ENCODE measurements at places on chromosomes 1 and 21.

DNA sequence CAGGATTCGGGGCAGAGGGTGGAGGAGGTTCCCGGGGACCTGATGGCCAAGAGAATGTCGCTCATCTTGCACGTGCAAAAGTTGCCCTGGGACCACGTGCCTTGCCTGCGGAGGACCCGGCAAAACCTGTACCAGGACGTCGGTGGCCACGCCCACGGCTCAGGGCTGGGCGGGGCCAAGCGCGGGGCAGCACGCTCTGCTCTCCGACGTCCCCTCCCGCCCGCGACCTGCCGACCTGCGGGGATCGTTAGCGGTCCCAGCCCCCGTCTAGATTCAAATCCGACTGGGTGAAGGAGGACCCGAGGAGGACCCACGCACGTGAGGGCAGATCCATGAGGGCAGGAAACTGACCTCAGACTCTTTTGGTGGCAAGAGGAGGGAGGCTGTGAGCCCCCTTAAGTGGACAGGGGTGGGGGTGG is at the start of gene C1orf167:
Gene C1orf167 (plus strand): TSS at position 206 of the 419 bp plus-strand sequence. CDS start 2,208 bp downstream, outside the sequence.
- no peak for DNase-seq

GRCh38 chr1:15439325-15439724 is 1.1 kb downstream of the CTRC start:
- DNase-seq, result no peak

DNA sequence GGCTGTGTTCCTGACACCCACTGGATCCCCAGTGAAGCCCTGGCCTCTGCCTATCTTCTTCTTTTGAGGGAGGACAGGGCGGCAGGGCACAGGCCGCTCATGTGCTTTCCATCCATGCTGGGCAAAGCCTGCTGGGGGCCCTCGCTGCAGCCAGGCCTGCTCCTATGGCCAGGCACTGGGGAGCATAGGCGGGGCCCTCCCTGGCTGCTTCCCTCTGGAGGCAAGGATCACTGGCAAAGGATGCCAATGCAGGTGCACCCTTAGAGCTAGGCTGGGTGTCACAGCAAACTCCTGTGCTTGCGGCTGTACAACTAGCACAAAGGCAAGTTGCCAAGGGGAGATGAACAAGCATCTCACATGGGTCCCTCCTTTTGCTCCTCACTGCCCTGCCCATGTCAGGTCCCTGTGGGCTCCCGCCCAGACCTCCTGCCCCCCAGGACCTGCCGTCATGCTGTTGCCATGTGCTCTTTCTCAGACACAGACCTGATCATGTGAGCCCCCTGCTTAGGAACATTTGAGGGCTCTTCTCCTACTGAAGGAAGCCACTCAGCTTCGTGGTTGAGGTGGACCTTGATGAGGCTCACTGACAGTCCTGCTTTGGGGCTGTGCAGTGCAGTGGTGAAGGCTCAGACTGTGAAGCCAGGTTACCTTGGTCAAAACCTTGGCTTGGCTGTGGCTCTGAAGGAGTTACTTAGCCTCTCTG is 393.6 kb downstream of the PTPRU start:
- no peak for DNase-seq

DNA sequence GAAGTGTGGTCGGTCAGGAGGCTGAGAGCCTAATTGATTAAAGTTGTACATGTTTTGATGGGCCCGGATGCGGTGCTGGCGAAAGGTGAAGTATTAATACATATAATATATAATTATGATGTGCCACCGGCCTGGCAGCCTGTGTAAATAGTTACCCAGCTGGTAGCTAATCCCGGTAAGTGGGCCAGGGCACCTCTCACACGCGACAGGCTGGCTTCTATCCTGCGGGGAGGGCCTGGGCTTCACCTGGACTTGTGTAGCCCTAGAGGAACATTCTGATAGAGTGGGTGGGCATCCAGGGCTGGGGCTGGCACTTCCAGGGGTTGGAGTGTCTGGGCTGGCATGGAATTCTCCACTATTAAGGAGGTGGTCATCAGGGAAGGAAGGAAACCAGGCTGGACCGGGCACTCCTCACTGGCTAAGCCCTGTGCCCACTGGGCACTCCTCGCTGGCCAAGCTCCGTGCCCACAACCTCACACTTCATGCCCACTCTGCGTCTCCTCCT is 48.3 kb downstream of the IGSF21 start:
- no peak for DNase-seq

DNA sequence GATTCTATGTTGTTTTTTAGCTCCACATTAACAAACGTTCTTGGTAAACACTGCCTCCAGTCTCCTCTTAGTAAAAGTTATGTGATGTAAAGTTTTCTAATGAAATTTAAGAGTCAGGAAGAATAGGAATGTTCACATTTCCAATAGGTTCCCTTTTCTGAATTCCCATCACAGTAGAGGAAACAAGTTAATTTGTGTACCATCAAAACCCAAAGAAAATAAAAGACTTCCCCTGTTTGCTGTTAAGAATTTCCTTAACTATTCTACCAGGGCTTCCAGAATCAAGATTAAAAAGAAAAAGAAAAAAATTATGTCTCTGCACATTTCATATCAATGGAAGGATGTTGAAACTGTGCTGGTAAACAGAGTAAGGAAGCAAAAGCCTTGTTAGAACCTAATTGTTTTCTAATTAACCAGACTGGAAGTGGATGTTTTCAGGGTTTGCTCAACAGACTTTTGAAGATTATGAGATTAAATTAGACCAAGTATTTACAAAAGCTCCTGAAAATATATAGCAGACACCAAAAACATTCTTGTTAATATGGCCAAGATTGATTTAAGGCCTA is 43.4 kb upstream of the PALMD start:
- no peak for DNase-seq

DNA sequence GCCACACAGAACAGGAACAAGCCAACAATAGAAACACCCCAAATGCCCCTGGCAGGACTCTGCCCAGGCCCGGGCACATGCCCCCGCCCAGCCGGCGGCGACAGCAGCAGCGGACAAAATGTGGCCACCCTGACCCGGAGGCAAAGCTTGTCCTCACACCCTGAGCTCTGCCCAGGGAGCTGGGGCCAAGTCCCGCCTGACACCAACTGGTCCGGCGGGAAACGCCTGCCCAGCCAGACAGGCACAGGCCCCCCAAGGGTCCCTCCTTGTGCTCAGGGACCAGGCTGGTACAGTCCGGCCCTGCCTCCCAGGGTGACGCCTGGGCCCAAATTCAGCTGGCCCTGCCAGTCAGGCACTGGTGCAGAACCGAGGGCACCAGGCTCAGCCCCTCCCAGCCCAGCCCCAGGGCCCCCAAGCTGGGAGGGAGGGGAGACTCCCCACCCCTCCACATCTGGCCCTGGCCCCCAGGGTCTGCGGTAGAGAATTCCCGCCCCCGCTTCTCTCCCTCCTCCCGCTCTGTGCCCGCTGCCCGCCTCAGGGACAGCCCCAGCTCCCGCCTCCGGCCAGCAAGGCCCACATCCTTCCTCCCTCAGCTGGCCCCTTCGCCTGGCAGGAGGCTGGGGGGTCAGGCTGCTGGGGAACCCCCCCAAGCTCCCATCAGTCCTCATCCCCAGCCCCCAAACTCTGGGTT is 2.0 kb downstream of the AHDC1 start:
- no peak for DNase-seq

GRCh38 chr1:155979597-155980343 is 1.4 kb upstream of the ARHGEF2 start:
- DNase-seq, result no peak

GRCh38 chr1:8429549-8430110 is 111.7 kb downstream of the SLC45A1 start:
- no peak for DNase-seq

DNA sequence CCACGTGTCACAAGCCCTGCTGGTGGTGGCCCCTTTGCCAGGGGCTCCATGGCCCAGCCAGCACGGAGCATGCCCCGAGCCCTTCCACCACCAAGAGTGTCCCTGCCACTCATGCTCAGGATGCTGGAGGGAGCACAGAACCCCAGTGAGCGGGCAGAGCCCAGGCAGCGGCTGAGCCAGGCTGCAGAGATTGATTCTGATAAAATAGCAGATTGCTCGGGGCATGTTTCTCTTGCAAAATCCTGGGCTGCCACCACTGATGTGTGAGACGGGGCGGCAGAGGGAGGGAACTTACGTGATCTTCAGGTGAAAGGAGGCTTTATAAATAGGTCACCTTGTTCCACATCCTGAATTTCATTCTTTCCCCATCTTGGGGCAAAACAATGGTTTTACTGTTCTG is 53.2 kb downstream of the SPSB1 start:
- no peak for DNase-seq

GRCh38 chr1:201450721-201451291 is 18.2 kb downstream of the PHLDA3 start:
- no peak for DNase-seq

Measured in GM12891 (cell line).